ENCODE measurements at places on chromosomes 6 and 20.

- DNase-seq: no peak
Observed at GRCh38 chr20:34703424-34704176, 544 bp upstream of the TP53INP2 start.

DNA sequence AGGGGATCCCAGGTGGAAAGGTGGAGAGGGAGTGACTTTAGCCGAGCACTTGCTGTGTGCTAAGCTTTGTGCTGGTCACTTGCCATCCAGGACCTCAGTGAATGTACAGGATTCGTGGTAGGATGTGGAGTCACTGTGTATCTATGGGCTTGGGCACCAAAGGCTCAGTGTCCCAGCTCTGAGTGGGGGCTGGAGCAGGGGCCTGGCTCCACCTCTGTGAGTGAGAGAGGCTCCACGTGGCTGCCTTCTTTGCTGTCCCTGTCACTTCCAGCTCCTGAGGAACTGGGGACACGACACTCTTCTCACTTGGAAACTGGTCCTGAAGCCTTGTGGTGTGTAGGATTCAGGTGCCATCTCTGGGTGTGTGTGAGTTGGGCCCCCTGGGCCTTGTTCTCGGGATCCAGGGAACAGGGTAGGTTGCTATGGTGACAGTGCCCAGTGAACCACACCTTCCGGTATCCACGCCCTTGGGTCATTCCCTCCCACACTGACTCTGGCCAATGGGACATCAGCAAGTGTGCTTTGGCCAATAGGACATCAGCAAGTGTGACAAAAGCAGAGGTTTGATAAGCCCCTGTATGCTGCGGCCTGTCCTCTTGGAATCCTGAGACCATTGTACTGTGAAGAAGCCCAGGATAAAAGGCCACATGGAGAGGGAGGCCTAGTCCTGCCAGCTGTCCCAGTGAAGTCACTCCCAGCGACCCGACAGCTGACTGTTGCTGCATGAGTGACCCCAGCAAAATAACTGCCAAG is 87.7 kb downstream of the CDH22 start:
- no peak for DNase-seq

DNA sequence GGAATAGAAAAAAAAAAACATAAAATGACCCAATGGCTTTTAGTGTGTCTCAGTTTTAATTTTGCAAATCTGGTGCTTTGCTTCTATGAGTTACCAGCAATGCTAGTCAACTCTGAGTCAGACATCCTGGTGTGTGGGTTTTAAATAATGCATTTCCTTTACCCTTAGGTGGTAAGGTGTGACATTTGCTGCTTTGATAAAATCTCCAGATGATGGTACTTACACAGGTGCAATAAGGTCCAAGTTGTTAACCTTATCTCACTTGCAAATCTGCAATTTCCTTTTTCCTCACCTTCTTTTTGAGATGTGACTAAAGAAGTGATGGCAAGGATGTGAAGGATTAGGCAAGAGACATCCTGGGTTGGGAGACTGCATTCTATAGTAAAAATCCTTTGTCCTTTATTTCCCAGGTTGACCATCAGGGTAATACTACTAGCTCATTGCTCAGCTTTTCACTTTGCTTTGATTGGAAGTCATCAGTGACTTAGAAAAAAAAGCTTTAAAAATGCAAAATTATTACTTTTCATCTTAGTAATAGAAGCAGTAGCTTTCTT is 818.5 kb upstream of the FLRT3 start:
- DNase-seq: no peak

GRCh38 chr20:41181567-41181966 is 44.2 kb downstream of the PLCG1 start:
- DNase-seq: no peak

GRCh38 chr6:112874881-112875280 is 527.8 kb downstream of the RFPL4B start:
- DNase-seq: no peak

- no peak for DNase-seq
Observed at GRCh38 chr6:118525913-118526780, 21.9 kb upstream of the PLN start.

DNA sequence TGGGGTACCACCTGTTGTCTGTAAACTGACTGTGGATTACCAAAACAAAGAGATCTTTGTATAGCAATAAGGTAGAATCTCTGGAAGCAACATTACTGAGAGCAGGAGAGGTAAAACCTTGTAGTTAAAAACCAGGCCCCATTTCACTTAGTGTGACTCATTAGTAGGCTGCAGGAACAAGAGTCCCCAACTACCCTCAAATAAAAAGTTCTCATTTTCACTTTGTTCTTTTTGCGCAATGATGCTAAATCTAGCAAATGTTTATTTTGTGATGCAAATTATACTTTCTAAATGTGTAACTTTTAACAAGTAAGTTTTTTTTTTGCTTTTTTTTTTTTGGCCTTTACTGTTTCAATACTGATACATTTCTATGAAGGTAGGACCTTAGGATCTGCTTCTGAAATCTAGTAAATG is 67.1 kb downstream of the ESF1 start:
- DNase-seq: no peak

DNA sequence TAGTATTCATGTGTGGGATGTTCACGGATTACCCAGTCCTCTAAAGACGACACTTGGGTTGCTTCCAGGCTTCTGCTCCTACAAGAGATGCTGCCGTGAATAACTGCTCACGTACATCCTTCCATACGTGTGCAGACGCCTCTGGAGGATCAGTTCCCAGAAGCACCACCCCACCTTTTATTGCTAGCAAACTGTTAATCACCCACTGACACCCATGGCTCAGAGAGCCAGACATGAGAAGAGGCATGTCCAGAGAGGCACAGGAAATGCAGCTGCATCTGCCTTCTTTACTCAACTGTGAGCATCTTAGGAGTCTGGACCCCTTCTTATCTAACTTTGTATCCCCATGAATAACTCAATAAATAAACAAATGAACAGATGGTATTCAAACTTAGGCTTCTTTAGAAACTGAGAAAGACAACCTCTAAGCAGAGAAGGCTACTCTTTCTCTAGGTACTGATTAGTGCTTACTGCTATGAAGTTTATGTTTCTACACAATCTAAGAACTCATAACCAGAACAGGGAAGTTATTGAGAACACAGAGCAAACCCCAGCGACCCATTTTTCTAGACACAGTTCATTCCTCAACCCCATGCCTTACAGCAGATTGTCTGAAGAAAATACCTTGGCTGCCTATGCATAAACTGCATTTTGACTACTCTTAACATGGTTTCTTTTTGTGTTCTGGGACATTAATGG is 228.7 kb upstream of the RREB1 start:
- no peak for DNase-seq

DNA sequence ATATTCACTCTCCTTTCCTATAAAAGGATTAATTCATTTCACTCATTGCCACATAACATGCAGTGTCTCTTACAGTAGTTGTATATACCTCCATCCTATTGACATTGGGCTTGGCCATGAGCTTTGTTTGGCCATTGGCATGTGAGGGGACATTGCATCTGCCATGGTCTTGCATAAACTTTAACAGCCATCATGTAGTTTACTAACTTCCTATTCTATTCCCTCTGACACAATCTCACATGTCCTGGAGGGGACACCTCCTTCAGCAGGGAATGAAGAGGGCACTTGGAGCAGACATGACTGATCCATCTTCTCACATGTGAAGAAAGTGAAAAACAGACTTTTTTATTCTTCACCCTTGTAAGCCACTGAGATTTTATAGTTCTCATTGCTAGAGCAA is 115.5 kb upstream of the MARCKS start:
- DNase-seq: no peak

DNA sequence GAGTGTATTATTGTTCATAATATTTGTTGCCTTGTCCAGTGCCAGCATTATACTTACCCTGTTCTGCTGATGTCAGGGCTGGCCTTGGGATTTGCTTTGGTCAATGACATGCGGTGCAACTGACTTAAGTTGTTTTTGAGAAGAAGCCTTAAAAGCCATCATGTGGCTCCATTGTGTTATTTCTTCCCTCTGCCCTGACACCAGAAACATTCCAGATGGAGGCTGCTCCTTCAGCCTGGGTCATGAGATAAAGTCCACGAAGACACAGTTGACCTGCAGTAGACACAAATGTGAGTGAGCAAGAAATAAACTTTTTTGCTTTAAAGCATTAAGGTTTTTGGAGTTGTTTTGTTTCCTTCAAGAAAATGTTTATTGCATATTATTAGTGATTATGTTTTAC is 7.5 kb upstream of the HINT3 start:
- no peak for DNase-seq
